ENCODE measurements at places on chromosomes 2 and 18. TPM values are rescaled to one million over a fixed set of nuclear protein-coding genes. Genes with fewer than 3 reads are reported as not detected.

- H3K4me1 ChIP-seq, result peaks cover 9% of the 10 kb centered on the region
- H3K27ac ChIP-seq, result no peak overlapping the region
- H3K4me3 ChIP-seq, result no peak overlapping the region
- H3K27me3 ChIP-seq, result no peaks in the 10 kb centered on the region
- no peaks in the 10 kb centered on the region for H3K36me3 ChIP-seq
These were observed 67.6 kb upstream of the OTOS start for GRCh38 chr2:240208096-240208495.

MERTK gene
- 5.7 TPM for total RNA-seq

DNA sequence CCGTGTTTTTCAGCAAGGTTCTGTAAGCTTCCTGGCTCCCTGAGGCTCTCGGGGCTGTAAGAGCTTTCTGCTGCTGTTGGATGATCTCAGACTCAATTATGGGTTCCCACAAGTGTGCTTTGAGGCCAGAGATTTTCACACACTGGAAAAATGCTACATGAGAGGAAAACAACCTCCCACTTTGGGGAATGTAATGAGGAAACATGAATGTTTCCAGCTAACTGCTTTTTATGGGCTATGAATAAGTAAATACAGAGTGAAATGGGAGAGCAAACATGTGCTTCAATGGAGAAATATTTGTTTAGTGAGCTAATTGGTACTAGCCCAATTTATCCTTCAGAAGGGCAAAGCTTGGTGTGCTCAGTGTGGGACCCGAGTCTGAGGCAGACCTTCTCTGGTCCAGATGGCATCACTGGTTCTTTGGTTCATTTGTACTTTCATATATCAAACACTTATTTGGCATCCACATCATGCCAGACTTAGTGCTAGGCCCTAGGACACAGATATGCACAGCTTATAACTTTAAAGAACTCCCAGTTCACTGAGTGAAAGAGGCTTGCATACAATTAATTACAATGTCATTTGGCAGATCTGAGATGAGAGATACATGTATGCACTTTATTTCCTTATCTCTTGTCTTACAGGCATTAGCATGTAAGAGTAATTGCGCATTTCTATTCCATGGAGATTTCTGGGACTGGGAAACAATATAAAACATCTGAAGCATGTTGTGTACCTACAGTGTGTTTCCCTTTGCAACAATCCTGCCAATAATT, 248.8 kb downstream of the RDH14 start:
- no peak overlapping the region for H3K27ac ChIP-seq
- no peaks in the 10 kb centered on the region for H3K4me1 ChIP-seq
- no peak overlapping the region for H3K4me3 ChIP-seq
- H3K27me3 ChIP-seq, result no peaks in the 10 kb centered on the region
- no peak for DNase-seq
- H3K36me3 ChIP-seq, result no peaks in the 10 kb centered on the region

DNA sequence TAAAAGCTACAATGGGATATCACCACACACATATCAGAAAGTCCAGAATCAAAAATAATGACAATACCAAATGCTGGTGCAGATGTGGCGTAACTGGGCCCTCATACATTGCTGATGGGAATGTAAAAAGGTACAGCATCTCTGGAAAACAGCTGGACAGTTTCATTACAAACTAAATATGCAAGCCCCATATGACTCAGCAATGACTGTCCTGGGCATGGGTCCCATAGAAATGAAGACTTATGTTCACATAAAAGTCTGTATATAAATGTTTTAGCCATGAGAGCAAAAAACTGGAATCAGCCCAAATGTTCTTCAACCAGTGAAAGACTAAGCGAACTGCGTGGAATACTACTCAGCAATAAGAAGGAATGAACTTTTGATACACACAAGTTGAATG, 56.7 kb downstream of the ALPK2 start:
- H3K27me3 ChIP-seq, result no peaks in the 10 kb centered on the region
- H3K4me3 ChIP-seq, result no peak overlapping the region
- no peaks in the 10 kb centered on the region for H3K36me3 ChIP-seq

DNA sequence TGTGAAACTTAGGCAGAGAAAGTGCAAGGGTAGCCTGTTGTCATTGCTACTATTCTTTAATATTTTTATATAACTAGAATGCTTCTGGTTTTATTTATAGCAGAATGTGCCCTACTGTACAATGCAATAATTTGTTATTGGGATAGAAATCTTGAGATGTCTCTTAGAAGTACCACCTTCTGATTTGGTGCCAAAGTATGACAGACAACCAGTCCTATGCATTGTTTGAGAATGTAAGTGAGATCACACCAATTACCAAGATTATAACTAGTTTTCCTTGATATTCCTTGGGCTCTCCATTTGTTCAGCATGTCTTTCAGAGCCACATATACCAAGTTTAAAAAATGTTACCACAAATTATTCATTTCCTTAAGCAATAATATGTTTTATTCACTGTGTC, 399.7 kb downstream of the CPS1 start:
- no peak overlapping the region for H3K27ac ChIP-seq
- no peak overlapping the region for H3K4me3 ChIP-seq
- H3K27me3 ChIP-seq, result no peaks in the 10 kb centered on the region
- no peak for DNase-seq
- H3K36me3 ChIP-seq, result no peaks in the 10 kb centered on the region
- H3K4me1 ChIP-seq, result no peaks in the 10 kb centered on the region
